ENCODE measurements at places on chromosomes 6 and 20.

- peak; percentile 36 for DNase-seq
These were observed 13.3 kb upstream of the SLC2A12 start for GRCh38 chr6:134065706-134066105.

- no peak for DNase-seq
These were observed 155.0 kb upstream of the SUPT3H start for GRCh38 chr6:45532721-45533210.

- DNase-seq: peak; percentile 80
These were observed 28.4 kb downstream of the PAQR8 start for GRCh38 chr6:52390361-52390727.

DNA sequence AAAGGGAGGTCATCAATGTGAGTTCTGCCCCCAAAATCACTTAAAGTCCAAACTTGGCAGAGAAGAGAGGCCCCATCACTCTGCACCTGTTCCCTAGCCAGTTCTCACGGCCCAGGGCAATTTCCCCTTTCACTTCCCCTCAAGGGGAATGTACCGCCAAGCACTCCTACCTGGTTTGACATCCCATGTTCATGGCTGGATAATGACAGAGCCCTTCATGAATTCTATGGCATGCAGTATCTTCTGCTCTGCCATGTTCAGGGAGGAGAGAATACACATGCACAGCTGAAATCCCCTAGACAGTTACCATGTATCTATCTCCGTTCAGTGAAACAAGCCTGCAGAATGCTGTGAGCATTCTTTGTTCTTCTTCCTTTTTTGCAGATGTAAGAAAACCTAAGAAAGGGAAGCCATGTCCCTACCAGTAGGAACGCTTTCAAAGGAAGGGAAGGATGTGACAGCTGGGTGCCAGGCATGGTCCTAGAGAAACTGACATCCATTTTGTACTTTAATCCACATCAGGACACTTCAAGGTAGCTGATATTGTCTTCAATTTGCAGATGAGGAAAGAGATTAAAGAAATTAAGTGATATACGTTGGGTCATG is 79.8 kb upstream of the ARID1B start:
- DNase-seq: no peak

GRCh38 chr6:47362857-47363461 is 53.3 kb upstream of the TNFRSF21 start:
- no peak for DNase-seq

DNA sequence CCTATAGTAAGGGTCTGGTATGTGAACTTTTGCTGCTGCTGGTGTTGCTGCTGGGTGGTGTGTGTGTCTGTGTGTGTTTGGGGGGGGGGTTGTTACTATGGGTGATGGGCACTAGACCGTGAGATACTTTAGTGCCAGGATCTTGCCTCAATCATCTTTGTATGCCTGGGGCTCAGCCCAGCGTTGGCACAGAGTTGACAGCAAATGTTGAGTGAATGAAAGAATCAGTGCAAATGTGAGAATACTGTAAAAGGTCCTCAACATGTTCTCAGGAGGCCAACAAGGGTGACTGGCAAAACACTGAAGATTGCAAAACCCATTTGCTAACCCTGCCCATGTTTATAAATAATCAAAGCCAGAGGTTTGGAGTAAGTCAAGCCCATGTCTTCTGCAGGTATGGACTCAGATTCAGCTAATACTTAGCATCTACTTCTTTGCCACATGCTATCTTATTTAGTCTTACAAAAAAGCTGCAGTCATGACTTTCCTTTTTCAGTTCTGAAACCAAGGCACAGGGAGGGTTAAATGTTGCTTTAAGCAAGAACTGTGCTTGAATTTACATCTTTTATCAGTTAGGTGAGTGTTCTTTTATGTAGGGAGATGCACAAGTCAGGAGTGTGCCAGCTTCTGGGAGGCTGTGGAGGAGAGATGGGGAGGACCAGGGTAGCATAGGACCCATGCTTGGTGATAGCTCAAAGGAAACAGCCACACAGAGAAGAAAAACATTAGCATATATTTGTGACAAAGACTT is 125.3 kb upstream of the SPACA1 start:
- DNase-seq: no peak

- DNase-seq: no peak
These were observed 132.8 kb upstream of the SPACA1 start for GRCh38 chr6:87914637-87915395.

DNA sequence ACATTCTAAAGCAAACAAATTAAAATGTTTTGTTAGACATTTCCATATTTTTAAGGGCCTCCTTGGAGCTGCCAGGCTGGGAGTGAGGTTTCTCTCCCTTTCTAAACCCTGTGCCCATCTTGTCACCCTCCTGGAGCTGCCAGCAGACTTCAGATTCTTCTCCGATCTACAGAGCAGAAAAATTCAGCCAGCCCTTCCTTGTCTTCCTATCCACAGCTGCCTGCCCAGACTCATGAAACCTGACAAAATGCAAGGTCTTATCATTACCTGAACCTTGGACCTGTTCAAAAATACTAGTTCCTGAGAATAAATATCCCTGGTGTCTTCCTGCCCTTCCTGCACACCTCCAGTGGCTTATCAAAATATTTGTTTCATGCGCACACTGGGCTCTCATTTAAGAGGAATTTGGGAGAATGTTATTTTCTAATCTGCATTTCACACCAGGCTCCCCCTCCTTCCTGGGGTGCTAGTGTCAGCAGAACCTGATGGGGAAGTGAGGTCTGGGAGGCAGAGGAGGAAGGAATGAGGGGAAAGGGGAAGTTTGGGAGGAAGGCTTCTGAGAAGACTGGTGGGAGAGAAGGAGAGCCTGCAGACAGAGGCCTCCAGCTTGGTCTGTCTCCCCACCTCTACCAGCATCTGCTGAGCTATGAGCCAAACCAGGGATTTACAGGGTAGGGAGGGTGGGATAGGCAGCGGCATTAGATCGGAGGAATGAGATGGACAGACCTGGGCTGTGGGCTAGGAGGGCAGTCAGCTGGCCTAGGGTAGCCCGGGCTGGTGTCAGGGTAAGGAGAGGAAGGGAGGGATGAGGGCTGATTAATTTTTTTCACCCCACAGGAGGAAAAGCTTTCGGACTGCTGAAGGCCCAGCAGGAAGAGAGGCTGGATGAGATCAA is at the start of gene AIF1:
AIF1 (plus strand) TSS at position 551 of the 895 bp plus-strand sequence; CDS start at position 647, 96 bp downstream.
- DNase-seq: no peak

DNA sequence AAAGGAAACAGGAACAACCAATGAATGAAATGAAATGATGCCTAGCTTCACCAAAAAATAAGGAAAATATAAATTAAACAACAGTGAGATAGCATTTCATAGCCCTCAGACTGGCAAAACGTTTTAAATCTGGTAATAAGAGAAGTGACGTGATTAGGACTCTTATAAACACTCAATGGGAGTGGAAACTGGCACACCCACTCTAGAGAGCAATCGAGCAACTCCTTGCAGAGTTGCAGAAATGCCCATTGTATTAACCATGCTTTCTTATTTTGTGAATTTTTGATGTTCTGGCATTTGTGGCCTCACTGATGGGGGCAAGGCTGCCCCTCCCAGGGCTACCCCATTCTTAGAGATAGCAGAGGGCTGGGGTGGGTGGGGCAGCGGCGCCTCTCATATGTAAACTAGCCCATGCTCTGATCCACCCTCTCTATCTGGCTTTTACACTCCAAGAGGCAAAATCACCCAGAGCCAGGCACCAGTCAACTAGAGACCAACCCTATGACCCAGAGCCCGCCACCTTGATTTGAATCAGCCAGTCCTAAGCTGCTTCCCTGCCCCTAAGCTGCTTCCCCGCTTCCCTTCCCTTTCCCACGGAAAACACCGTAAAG is 6.4 kb upstream of the PNPLA1 start:
- no peak for DNase-seq

DNA sequence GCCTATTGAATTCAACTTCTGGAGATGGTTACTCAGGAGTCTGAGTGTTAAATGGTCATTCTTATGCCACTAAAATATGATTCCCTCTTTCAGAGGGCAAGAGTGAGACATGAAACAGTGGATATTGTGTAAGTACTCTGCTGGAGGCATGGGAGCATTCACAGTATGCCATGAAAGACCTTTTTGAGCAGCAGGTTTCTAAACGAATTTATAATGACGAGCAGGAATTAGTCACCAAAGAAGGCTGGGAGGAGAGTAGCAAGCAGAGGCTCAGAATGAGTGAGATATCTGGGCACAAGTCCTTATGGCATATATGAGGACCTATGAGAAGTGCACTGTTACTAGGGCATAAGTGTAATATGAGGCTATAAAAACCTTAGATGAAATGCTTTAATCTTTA is 10.9 kb upstream of the MYB start:
- no peak for DNase-seq

DNA sequence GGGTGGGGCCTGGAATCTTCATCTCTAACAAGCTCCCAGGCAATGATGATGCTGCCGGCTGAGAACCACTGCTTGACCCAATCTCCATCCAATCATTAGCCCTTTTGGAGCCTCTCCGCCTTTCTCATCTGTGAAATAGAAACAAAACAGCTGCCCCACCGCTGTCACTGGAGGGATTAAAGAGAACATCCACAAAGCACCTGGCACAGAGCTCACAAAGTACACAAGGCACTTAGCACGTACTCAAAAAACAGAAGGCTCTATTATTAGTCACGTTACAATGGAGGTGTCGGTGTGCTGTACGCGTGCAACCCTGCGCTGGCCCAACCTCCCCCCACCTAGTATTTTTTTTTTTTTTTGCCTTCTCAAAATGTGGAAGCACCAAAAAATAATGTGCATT is 213.5 kb upstream of the ARID1B start:
- no peak for DNase-seq

GRCh38 chr20:23131766-23132165 is 45.6 kb upstream of the CD93 start:
- no peak for DNase-seq

- no peak for DNase-seq
These were observed 202.8 kb downstream of the BTBD9 start for GRCh38 chr6:38436726-38437465.

- DNase-seq: peak; percentile 60
These were observed 36.2 kb downstream of the SUN5 start for GRCh38 chr20:32967961-32968457.

All from CD4-positive, alpha-beta T cell treated with Interleukin-2 at 100 ng/mL for 4 hours (primary cell).